Inflammatory macrophage treated with lipopolysaccharide for 4 hours (primary cell): ENCODE measurements at places on chromosomes 3 and 15.
A peak's percentile ranks its signal among the peaks of the same experiment; 100 is the strongest.

GRCh38 chr3:187321766-187322165 is 30.2 kb upstream of the MASP1 start:
- DNase-seq: no peak

DNA sequence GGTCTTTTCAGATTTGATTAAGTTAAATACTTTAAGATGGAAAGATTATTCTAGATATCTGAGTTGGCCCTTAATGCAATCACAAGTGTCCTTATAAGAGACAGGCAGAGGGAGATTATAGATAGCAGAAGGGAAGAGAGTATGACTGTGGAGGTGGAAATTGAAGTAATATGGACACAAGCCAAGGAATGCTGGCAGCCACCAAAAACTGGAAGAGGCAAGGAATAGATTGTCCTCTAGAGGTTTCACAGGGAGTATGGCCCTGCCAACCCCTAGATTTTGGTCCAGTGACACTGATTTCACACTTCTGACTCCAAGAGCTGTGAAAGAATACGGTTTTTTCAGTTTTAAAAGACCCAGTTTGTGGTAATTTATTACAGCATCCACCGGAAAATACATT is 1498.7 kb upstream of the CADM2 start:
- no peak for DNase-seq

DNA sequence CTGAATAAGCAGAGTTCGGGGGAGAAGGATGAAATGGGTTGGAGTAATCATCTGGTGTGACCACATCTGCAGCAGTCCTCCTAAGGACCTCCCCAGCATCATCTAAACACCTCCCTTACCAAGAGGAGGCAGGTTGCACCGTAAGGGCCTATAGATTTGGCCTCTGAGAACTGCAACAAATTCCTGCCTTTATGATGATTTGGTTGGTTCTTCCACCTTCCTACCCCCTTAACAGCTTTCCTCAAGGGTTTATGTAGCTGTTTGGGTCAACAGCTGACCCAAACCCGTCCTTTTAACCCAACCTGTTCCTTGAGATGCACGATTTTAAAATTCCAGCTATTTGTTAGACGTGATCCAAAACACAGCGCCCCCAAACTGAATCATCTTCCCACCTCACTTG is 58.2 kb downstream of the AAGAB start:
- DNase-seq: no peak

DNA sequence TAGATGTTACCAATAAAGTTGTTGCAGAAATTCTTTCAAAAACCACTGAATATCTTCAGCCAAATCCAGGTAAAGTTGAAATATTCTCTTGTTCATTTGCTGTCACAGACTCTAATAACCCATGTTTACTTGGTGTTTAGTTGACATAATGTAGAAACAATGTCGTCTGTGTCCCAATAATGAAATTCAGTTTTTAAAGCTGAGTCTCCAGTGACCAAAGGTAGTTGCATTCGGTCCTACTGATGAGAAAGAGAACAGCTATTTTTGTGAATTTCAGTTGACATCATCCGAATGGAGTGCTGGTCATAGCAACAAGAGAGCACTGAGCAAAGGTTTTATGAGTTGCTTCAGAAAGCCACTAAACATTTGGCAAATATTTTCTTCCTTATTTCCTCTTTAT is 88.8 kb upstream of the ADAMTSL3 start:
- no peak for DNase-seq

- DNase-seq: no peak
Observed at GRCh38 chr15:58398071-58398470, 33.7 kb upstream of the LIPC start.

DNA sequence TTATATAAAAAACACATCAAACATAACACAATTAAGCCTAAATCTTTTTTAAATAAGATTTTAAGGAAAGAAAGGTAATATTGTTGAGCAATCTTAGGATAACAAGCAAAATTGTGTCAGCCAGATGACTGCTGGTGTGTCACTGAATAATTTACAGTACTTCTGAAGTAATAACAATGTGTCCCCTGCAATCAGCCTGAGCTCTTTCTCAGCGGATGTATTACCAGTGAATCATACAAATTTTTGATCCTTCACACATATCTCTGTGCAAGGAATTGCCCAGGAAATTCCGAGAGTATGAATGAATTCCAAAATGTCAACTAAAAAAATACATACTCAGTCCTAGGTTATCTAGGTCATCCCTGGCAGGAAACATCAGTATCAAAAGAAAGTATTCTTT is 76.6 kb upstream of the PTX3 start:
- no peak for DNase-seq

- DNase-seq: no peak
Observed at GRCh38 chr15:38514601-38515000, 50.0 kb downstream of the RASGRP1 start.

DNA sequence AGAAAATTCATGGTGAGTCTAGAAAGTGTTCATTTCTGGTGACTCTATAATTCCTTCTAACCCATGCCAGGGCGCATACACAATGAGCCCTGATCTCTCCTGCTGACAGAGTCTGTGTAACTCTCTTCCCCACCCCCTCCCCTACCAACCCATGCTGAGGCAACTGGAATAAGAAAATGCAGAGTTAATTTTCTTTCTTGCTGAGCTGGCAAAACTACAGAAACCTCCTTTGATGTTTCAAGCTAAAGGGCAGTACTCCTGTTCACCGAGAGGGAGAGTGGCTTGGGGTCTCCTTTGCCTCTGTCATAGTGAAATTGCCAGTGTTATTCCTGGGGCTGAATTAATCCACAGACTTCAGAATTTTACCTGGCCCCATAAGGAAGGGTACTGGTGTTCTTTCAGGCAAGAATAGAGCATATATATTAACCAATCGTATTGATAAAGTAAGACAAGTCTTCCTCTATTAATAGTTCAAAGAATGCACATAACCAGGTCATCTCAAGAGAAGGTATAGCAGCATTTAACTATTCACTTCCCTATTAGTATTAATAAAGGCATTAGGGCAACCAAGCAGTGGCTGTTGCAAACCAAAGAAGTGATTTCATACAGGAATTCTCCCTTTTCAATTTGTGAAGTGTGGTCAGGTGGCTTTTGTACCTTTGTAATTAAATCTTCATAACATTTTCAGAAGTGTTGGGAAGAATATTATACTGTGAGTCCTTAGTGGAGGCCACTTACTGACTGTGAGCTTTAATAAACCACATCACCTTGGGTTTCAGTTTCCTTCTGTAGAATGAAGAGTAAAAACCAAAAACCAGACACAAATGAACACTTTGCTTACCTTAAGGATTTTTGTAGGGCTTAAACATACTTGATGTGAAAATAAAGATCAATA is 4.1 kb downstream of the GAP43 start:
- no peak for DNase-seq

GRCh38 chr15:86659724-86660411 is 580.2 kb downstream of the AGBL1 start:
- no peak for DNase-seq

DNA sequence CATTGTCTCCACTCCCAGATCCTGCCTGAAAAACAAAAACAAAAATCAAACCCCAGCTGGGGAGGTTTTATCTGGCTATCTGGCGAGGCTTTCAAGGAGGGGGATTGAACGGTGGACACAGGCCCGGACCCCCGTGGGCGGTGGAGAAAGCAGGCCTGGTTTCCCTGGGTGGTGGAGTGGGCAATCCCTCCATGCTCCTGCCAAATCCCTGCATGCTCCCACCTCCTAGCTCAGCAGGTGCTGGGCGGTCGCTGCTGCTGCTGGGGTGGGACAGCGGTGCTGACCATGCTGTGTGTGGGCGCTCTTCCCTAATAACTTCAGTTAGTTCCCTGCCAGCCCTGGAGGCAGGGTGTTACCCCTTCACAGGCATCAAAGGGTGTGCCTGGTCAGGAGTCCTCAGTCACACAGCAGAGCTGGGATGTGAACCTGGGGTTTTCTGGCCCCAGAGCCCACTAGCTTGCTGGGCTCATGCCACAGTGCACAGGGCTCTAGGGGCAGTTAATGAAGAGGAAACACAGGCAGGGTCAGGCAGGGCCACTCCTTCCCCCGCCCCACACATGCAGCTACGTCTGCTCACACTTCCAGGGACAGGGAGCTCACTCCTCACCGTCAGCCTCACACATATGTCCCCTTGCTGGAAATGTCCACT is 15.9 kb upstream of the PLXND1 start:
- DNase-seq: peak; percentile 36

DNA sequence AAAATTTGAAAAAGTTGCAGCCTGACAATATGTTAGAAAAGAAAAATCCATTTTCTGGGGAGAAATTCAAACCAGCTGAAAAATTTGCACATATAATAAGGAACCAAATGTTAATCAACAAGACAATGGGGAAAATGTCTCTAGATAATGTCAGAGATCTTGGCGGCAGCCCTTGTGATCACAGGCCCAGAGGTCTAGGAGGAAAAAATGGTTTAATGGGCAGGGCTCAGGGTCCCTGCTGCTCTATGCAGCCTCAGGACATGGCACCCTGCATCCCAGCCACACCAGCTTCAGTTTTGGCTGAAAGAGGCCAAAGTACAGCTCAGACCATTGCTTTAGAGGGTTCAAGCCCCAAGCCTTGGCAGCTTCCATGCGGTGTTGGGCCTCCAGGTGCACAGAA is 701.9 kb downstream of the IGSF11 start:
- DNase-seq: no peak

- no peak for DNase-seq
Observed at GRCh38 chr3:154540950-154541604, 111.1 kb upstream of the GPR149 start.

GRCh38 chr3:4675704-4676103 is 182.6 kb downstream of the ITPR1 start:
- DNase-seq: no peak

GRCh38 chr3:171809611-171809860 is 747 bp downstream of the PLD1 start:
- peak; percentile 76 for DNase-seq
